IPS DF 6.9 (cell line): ENCODE measurements at places on chromosomes 11 and 22.

GRCh38 chr11:47560426-47560825, 5.0 kb upstream of the PTPMT1 start:
- H3K4me3 ChIP-seq, result no peak overlapping the region
- no peak overlapping the region for H3K27ac ChIP-seq
- no peak for DNase-seq
- no peaks in the 10 kb centered on the region for H3K27me3 ChIP-seq

DNA sequence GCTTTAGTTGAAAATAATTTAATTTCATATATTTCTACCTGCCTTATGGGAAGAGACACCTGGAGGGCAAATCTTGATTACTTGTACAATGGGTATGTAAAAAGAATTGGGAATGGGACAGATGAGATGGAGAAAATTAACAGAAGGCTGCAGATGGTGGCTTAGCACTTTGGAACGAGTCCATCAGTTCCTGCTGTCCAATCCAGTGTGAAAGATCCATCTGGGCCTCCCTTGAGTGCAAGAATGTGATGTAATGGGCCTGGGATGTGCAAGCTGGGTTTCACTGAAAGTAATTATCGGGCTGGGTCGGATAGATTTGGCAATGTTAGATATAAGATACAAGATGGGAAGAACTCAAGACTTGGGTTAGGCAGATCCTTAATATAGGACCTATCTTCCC, 42.0 kb downstream of the CECR2 start:
- peaks cover 8% of the 10 kb centered on the region for H3K4me1 ChIP-seq
- no peaks in the 10 kb centered on the region for H3K36me3 ChIP-seq
- DNase-seq, result no peak
- H3K4me3 ChIP-seq, result no peak overlapping the region

GRCh38 chr11:47278769-47279168, 8.8 kb downstream of the MADD start:
- H3K27ac ChIP-seq, result no peak overlapping the region
- H3K4me1 ChIP-seq, result no peaks in the 10 kb centered on the region

DNA sequence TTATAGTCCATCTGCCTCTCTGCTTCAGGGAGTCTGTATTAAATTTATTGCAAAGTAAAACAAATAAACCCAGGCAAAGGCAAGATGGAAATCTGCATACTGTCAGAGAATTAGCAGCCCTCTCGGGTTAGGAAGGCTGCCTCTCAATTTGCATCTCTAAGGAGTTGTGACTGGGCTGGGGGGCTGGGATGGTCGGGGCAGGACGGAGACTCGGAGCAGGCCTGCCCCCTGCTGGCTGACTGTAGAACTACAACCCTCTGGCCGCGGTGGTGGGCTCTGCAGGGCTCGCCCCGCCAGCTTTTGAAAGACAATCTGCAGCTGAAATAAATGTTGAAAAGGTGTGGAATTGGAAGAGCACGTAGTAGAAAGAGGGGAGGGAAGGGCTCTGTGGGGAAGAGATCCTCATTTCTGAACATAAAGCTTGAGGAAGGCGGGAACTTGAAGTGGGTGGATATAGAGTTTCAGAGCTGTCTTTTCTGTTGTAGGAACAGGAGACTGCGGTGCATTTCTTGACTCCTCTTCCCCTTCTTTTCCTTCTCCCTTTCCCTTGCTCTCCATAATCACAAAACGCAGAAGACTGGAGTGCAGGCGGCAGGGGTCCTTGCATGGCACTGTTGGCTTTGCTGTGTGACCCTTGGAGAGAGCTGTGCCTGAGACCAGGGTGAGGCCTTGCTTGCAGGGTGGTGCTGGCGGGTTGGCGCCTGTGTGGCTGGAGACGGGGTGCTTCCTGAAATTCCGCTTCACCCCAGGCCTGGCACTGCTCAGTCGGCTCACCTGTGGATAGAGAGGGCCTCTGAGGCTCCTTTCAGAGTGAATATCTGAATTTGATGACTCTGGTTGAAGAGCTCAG, 22.6 kb upstream of the PKNOX2 start:
- H3K36me3 ChIP-seq, result no peaks in the 10 kb centered on the region
- H3K4me1 ChIP-seq, result peaks cover 9% of the 10 kb centered on the region
- H3K27me3 ChIP-seq, result peaks cover 17% of the 10 kb centered on the region; the same call in 1 of the 2 replicates
- H3K4me3 ChIP-seq, result no peak overlapping the region
- H3K27ac ChIP-seq, result no peak overlapping the region

DNA sequence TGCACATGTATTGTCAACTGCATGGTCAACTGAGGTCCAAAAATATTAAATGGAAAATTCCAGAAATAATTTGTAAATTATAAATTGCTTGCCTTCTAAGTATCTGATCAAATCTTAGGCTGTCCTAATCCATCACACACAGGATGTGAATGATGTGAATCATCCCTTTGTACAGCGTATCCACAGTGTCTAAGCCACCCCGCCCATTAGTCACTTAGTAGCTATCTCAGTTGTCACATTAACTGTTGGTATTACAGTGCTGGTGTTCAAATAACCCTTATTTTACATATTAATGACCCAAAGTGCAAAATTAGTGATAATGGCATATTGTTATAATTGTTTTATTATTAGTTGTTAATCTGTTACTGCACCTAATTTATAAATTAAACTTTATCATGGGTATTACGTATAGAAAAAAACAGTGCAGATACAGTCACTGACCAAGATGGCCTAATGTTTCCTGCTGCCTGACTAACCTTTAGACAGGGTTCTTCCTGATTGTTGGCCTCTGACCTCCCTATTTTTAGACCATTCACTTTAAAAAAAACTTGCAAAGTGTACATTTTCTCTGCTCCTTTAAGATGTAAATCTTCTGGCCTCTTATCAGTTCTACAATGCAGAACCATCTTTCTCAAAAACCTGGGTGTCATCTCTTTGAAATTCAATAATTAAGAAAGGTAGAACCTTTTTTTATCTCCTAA, 2.9 kb upstream of the SVIP start:
- no peaks in the 10 kb centered on the region for H3K27me3 ChIP-seq
- H3K27ac ChIP-seq, result no peak overlapping the region
- H3K4me3 ChIP-seq, result no peak overlapping the region
- H3K36me3 ChIP-seq, result no peaks in the 10 kb centered on the region

DNA sequence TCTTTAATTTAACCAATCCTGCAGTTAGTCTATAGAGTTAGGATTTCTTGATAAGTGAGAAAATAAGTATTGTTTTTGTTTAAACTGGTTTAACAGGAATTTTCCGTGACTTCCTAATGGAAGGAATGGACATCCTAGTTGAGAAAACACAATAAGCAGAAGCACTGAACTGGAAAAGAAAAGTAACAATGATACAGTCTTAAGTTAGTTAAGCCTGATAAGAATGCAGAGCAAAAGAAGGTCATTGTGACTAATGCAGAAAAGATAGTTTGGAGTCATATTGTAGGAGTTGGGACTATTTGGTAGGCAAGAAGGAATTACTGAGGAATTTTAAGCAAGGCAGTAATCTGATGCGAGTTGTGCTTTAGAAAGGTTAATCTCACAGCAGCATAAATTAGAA, 11.7 kb downstream of the RNF141 start:
- H3K27ac ChIP-seq, result no peak overlapping the region
- no peak for DNase-seq
- no peak overlapping the region for H3K4me3 ChIP-seq

GRCh38 chr11:130606781-130607511, 158.5 kb downstream of the ADAMTS15 start:
- no peak for DNase-seq
- no peaks in the 10 kb centered on the region for H3K36me3 ChIP-seq
- no peak overlapping the region for H3K27ac ChIP-seq
- no peaks in the 10 kb centered on the region for H3K27me3 ChIP-seq

- H3K27me3 ChIP-seq, result no peaks in the 10 kb centered on the region
- peaks cover 4% of the 10 kb centered on the region; the same call in 1 of the 2 replicates for H3K36me3 ChIP-seq
- no peak for DNase-seq
- no peak overlapping the region for H3K4me3 ChIP-seq
Measured at GRCh38 chr22:27875951-27876350, 43.1 kb downstream of the PITPNB start.

- no peaks in the 10 kb centered on the region for H3K27me3 ChIP-seq
- no peak for DNase-seq
- H3K4me3 ChIP-seq, result no peak overlapping the region
- H3K4me1 ChIP-seq, result no peaks in the 10 kb centered on the region
- H3K27ac ChIP-seq, result no peak overlapping the region
- no peaks in the 10 kb centered on the region for H3K36me3 ChIP-seq
Measured at GRCh38 chr11:69218271-69218682, 62.5 kb downstream of the SMIM38 start.

DNA sequence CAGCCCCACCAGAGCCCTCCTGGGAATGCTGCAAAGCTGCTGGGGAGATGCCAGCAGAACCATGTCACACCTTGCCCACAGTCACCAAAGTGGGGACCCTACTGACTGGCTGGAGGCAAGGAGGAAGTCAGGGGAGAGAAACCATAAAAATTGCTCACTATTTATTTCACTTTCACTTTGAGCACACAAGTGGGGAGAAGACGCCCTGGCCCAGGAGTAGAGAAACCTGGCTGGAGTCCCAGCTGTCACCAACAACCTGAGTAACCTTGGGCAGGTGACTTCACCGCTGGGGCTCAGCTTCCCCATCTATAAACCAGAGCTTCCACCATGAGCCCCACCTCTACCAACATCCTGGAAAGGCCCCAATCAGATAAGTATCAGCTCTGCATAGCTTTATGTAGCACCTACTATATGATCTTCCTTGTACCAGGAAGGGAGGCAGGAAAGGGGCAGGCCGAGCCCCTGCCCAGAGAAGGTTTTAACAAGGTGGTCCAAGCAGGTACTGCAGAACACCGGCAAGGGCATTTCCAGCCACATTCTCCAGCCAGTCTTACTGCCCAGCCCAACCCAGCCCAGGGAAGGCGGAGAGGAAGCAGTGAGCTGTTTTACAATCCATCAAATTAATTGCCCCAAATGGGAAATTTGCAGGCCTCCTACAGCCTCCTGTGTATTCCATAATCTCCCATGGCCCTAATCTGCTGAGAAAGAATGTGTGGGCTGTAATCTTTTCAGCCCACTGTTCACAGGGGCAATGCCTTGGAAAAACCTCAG, 27.6 kb downstream of the PLEKHA7 start:
- no peak overlapping the region for H3K4me3 ChIP-seq
- DNase-seq, result no peak
- no peak overlapping the region for H3K27ac ChIP-seq

- H3K4me1 ChIP-seq, result no peaks in the 10 kb centered on the region
- no peaks in the 10 kb centered on the region; the same call in 1 of the 2 replicates for H3K27me3 ChIP-seq
- H3K4me3 ChIP-seq, result no peak overlapping the region
- no peak for DNase-seq
- no peak overlapping the region for H3K27ac ChIP-seq
Measured at GRCh38 chr11:6523253-6523652, 26.2 kb downstream of the DNHD1 start.

GRCh38 chr11:122686111-122686510, 30.6 kb downstream of the UBASH3B start:
- H3K27me3 ChIP-seq, result no peaks in the 10 kb centered on the region
- no peak overlapping the region for H3K4me3 ChIP-seq
- no peak overlapping the region for H3K27ac ChIP-seq
- no peaks in the 10 kb centered on the region for H3K4me1 ChIP-seq
- H3K36me3 ChIP-seq, result no peaks in the 10 kb centered on the region
